Smooth muscle cell of bladder (primary cell): ENCODE measurements at places on chromosomes 4 and X. TPM values are rescaled to one million over a fixed set of nuclear protein-coding genes. Genes with fewer than 3 reads are reported as not detected.

ADH4 gene
- not detected in 2 replicates for total RNA-seq

CCDC110 gene
- 1.7 and 2.0 TPM in 2 replicates for total RNA-seq

ADH6 gene
- not detected in 2 replicates for total RNA-seq

ZXDA gene
- 4.0 and 5.1 TPM in 2 replicates for total RNA-seq

KLHL4 gene
- 0.43 and 0.83 TPM in 2 replicates for total RNA-seq

DNASE1L1 gene
- 65.9 and 68.6 TPM in 2 replicates for total RNA-seq

FGFBP2 gene
- not detected in 2 replicates for total RNA-seq

GAGE2A gene
- not detected in 2 replicates for total RNA-seq

SPARCL1 gene
- under 0.01 and 0.18 TPM in 2 replicates for total RNA-seq

C4orf36 gene
- 0.28 and 0.37 TPM in 2 replicates for total RNA-seq

PDZD4 gene
- total RNA-seq = 0.14 and 0.18 TPM in 2 replicates

RGS12 gene
- 12.4 and 14.0 TPM in 2 replicates for total RNA-seq

TMEM271 gene
- not detected in 2 replicates for total RNA-seq

CC2D2A gene
- 20.6 and 23.2 TPM in 2 replicates for total RNA-seq

TMLHE gene
- 11.9 and 14.1 TPM in 2 replicates for total RNA-seq

HSD17B10 gene
- total RNA-seq = 67.3 and 101 TPM in 2 replicates

USP51 gene
- total RNA-seq = 1.1 and 1.9 TPM in 2 replicates

STAP1 gene
- total RNA-seq = not detected in 2 replicates
